ENCODE measurements at places on chromosomes 11 and 22.

DNA sequence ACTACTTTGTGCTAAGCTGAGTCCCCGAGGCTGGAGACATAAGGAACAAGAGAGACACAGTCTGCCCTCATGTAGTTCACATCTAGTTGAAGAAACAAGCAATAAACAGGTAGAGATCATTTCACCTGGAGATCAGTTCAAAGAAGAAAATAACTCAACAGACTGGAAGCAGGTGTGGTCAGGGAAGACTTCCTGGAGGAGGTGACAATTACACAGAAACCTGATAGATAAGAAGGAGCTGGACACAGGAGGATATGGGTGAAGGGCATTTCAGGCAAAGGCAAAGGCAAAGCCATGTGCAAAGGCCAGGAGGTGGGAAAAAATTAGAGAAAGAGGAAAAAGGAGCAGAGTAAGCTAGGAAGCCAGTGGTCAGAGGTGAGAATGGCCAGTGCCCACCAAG lies 115.6 kb downstream of the MN1 start:
- DNase-seq, result no peak

- no peak for DNase-seq
Observed at GRCh38 chr11:92838759-92839310, 130.6 kb upstream of the MTNR1B start.

- no peak for DNase-seq
Observed at GRCh38 chr11:19594326-19594725, 118.3 kb upstream of the NAV2 start.

GRCh38 chr11:11481371-11481770 lies 128.3 kb upstream of the CSNK2A3 start:
- no peak for DNase-seq

DNA sequence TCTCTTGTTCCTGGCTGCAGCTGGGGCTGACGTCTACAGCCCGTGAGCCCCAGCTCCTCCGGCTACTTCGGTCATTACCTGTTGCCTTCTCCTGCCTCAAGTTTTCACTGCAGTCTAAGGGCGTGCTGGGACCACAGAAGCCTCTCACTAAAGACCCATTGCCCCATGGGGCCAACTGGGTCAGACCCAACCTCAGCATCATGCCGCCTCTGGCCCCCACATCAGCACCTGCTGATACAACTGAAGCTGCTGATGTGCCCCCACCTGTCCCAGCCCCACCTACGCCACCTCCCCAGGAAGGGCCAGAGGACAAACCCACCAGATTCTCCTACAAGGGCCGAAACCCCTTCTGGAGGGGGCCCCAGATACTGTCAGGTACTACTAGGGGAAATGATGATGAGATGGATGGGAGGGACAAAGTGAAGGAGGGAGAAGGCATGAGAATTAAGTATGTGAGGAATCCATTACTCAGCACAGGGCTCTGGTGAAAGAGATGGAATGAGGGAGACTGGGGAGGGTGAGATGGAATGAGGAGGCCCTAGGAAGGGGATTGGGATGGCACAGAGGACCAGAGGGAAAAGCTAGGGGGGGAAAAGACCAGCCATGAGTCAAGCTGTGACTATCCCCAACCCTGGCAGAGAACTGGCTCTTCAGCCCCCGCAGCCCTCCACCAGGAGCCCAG lies 5.1 kb downstream of the C11orf42 start:
- no peak for DNase-seq

GRCh38 chr11:130411223-130411622 lies 17.2 kb downstream of the ADAMTS8 start:
- DNase-seq, result no peak

DNA sequence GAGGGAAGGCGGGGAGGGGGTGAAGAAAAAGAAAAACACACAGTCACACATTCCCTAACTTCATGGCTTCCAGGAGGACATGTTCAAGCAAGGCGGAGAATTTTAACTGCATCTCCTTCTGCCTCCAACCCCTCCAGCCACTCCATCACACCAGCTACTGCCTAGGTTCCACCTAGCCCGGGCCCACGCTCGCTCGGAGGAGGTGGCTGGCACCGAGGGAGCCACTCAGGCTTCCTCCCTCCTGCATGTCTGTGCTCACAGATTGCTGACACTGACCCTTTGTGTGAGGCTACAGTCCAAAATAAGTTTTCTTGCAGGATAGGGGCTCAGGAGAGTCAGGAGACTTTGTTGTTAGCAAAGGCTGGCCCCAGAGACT lies 9.4 kb upstream of the OPCML start:
- no peak for DNase-seq
